ENCODE measurements at places on chromosomes 2 and 18.

DNA sequence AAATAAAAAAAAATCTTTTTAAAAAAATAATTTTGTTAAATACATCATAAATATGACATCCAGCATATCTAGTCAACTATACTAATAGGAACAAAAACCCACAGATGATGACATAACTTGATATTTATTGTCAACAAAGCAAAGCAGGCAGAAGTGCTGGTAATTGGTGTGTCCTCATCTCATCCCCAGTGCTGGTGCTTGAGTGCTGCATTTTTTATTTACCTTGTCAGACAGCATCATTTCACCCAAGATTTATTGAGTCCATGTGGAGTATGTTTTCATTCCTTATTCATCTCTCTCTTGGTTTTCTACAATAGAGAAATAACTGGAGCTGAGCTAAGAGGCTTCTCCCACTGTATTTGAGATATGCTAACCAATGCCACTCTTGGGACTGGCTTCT is 191.6 kb upstream of the SLC14A2 start:
- no peak for DNase-seq

- DNase-seq, result no peak
These were observed 335 bp downstream of the TRAK2 start for GRCh38 chr2:201450954-201451291.

GRCh38 chr2:39225567-39225966 is 18.2 kb downstream of the CDKL4 start:
- DNase-seq, result no peak

- no peak for DNase-seq
These were observed 46.9 kb upstream of the CD28 start for GRCh38 chr2:203659331-203660049.

DNA sequence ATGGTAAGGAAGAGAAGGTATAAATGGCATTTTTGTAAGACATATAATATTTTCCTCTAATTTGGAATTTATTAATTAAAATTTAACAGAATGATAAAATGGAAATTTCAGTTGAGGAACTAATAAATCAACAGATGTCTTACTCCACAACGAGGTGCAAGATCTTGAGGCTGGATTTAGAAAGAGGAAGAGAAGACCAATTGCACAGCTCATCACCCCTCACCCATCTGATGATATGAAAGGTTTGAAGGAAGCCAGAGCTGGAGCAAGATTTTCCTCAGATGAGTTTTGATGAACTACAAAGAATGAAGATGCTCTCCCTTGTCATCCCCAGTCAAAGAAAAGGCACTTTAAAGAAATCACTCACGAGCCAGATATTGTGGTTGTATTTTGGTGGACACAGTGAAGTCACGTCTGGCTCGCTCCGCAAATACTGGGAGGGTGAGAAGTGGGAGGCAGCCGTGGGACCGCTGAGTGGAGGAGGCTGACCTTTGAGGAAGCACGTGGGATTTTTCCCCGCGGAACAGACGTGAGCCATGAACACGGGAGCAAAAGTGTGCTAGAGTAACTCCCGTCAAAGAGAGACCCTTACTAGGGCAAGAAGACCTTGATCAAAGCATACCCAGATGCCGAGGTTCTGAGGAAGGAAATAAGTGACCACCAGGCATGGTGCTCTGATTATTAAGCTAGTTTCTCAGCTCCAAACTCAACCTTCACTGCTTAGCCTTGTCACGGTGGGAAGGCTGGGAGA is 511.4 kb downstream of the RNF144A start:
- DNase-seq, result no peak

- DNase-seq, result peak; percentile 53
These were observed 11.2 kb downstream of the ZNF142 start for GRCh38 chr2:218648088-218648786.

DNA sequence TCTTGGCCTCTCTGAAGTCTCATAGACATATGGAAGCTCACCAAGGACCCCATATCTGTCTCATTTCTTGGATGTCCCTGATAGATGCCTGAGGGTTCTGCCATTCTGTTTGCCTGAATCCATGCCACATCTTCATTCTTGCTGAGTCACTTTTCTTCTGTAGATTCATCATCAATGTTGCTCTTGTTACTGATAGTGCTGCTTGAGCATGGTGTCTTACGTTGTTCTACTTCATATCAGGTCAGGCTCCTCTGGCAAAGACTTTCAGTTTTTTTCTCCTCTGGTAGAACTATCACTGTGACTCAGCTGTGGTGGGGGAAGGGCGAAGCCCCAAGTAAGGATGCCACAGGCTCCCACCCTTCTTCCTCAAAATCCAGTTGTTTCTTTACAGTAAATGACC is 885.2 kb downstream of the DCDC2C start:
- DNase-seq, result no peak

DNA sequence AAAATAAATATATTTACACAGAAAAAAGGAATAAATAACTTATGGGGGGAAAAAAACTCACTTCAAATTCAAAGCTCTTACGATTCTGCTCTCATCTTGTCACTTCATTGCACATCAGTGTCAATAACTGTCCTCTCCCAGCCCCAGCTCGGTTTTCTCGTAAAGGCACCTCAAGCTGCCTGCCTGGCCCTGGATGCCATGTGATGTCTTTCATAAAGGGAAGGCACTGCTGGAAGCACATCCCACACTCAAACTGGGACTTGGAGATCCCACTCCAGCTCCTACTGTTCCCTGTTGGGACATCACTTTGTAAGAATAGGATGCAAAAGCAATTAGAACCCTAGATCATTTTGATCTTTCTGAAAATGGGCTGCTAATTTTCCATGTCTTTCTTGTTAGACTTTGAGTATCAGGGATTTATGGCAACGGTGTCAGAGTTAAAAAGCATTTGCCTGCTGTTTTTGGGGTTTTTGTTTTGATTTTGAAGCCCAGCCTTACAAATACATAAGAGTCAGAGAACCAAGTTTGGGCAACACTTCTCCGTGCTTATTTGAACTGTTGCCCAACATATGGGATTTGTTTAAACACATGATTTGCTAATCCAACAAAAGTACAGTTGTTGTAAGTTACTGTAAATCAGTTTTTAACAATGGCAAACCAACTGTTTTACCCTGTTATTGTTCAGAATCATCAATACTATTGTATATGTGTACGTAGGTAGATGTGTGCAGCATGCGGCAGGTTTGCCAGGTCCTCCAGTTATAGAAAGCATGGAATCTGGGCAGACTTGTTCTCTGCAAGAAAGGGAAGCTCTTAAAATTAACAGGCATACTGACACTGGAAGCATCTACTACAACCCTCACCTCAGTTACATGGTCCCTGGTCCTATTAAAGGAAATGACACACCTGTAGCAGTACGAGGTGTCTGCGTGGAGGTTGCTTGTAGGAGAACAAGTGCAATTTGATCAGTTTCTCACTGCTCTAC is 20.6 kb downstream of the SERTAD2 start:
- DNase-seq, result no peak

DNA sequence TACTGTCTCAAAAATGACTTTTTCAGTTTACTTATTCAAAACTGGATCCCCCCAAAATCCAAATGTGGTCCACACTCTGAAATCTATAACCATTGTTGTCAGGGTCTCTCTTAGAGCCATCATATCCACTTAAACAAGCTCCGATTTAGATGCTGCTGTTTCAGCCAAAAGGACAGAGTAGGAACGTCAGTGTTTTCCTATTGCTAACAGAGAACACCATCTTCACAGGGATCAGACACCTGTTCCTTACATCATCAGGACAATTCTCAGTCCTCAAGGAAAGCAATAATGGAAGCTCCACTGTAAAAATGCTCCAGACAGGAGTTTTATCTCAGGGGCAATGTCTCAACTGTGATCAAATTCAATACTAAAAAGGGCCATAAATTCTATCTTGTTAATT is 155.4 kb downstream of the STK39 start:
- DNase-seq, result no peak
